ENCODE measurements at places on chromosomes 16 and 17.

DNA sequence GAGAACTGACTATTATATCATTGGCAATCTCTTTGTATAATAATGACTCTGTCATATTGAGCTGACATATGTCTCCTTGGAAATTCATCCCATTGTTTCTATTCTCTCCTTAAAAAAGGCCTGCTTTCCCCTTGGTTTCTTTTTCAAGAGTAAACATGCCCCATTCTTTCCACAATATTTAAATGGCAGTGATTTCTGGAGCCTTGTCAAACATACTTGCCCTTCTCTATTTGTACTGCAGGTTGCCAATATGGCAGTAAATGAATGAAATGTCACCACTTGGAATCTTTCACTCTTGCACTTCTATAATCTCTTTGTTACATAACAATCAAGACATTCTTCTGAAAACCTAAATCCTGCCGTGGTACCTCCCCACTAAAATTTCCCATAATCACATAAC, 1265.1 kb upstream of the CDH8 start:
- no peak for DNase-seq

GRCh38 chr16:57883953-57884654, 81.8 kb upstream of the KIFC3 start:
- no peak for DNase-seq

- DNase-seq = no peak
Measured at GRCh38 chr16:87507351-87508069, 14.7 kb upstream of the ZCCHC14 start.

GRCh38 chr17:69117855-69118784, 23.6 kb downstream of the ABCA6 start:
- DNase-seq = no peak

- no peak for DNase-seq
Measured at GRCh38 chr17:73748508-73748907, 104.3 kb upstream of the SDK2 start.

DNA sequence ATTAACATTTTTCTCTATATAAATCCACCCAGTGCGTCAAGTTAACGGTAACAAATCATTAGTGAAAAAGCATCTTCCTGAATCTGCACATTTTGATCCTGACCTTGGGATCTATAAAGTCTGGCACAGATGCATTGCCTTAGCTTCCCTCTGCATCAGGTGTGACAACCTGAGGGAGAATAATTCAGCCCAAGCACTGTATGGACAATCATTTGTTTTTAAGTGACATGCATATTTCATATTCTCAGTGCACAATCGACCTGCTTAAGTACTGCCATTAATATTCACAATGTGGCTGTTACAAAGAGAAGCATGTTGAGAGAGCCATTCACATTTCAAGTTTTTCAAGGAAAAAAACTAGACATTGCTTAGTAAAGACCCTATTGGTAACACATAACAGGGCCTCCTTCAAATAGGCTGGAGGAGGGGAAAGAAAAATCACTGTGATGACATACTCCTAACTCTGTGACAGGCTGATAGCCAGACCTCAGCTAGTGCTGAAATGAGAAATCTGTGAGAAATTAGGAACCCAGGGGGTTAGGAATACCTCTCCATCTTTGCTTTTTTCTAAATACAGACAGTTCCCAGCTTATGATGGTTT, 505.3 kb upstream of the CDH5 start:
- DNase-seq = no peak

DNA sequence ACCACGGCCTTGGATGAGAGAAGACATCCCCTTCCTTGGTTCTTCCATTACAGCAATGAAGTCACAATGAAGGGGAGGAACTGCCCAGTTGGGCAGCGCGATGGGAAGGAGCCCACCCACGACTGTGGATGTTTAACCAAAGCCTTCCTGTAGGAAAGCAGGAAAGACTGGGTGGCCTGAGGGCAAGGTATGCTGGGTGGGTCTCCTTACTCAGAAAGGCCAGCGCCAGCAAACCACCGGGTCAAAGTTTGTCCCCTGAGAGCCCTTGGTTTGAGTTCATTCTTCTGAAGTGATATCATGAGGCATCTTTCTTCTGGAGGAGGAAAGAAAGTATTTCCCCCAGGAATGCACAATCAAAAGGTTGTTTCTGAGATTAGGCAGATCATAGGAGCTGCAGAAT, 105.2 kb downstream of the C16orf95 start:
- DNase-seq = no peak

DNA sequence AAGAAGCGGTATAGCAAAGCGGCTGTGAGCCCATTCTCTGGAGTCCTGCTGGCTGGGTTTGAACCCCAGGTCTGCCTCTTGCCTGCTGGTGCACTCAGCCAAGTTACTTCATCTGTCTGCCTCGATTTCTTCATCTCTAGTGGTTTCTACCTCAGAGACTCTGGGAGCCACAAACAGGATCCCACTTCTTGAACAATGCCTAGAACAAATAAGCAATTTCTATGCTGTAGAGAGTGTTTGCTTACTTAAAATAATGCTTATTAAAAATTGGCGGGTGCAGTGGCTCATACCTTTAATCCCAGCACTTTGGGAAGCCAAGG, 75.5 kb downstream of the CMIP start:
- no peak for DNase-seq

DNA sequence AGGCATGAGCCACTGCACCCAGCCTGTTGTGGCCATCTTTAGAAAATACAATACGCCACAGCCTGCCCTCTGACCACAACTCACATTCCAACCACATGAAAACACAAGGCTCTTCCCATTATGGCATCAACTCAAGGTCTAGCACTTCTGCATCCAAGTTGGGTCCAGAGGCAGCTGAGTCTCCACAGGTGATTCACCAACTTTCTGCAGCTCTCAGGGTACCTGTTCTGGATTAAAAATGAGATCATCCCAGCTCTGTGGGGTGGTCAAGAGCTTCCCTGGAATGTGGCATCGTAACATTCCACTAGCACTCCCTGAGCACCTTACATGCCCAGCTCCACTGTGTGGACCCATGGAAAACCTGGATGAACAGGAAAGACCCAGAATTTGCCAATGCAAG, 9.9 kb upstream of the GUCY2D start:
- no peak for DNase-seq

DNA sequence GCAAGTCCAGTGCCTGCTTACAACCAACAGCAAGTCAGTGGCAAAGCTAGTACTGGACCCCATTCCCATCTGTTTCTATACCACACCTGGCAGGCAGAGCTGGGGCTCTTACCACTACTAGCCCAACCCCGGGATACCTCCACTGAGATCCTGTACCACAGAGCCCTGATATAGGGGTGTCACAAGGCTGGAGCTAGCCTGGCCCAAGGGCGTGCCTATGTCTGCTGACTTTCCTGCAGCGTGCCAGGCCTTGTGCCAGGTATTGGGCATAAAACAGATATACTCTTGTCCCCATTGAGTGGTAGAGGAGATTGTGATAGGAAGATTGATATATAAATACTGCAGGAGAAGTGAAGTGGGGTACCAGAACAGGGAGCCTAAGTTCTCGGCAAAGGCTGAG, 44.4 kb downstream of the PLD6 start:
- DNase-seq = no peak

GRCh38 chr16:13351601-13352217, 450.3 kb downstream of the SHISA9 start:
- DNase-seq = no peak

GRCh38 chr16:87119748-87120147, 197.4 kb downstream of the C16orf95 start:
- DNase-seq = no peak

DNA sequence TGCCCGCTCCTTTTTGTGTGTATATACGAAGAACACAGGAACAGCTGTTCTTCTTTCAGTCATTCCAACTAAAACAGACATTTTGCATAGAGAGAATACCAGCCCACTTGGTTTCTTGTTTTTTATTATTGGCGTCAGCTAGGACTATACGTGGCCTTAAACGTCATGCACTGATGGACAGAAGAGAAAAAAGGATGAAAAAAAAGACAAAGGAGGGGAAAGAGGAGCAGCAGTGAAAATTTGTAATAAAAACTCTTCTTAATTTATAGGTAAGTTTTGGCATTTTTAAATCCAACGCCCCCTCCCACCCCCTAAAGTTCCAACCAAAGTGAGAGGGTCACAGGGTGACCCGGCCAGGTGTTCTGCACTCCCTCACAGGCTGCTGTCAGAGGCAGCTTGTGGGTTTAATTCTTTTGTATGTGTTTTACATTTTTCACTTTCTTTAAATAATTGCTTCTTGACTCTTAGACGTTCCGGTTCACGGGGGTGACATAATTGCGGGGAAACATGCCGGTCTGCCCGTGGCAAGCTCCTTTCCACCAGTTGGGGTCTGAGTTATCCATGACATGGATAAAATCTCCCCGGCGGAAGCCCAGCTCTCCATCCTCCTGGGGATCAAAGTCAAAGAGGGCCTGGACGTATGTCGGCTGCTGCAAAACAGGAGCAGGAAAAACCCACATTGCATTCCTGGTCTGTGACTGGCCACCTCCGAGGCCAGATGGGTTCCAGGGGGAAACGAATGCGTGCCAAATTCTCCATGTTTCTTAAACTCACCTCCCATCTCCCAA, 30.9 kb upstream of the SLC25A19 start:
- DNase-seq = no peak

GRCh38 chr16:8863594-8864424, 5.0 kb downstream of the CARHSP1 start:
- no peak for DNase-seq

- DNase-seq = no peak
Measured at GRCh38 chr16:81995651-81996050, 15.6 kb downstream of the SDR42E1 start.

GRCh38 chr17:77842528-77843147, 115.9 kb upstream of the TNRC6C start:
- no peak for DNase-seq
